ENCODE measurements at places on chromosomes 13 and 19.

DNA sequence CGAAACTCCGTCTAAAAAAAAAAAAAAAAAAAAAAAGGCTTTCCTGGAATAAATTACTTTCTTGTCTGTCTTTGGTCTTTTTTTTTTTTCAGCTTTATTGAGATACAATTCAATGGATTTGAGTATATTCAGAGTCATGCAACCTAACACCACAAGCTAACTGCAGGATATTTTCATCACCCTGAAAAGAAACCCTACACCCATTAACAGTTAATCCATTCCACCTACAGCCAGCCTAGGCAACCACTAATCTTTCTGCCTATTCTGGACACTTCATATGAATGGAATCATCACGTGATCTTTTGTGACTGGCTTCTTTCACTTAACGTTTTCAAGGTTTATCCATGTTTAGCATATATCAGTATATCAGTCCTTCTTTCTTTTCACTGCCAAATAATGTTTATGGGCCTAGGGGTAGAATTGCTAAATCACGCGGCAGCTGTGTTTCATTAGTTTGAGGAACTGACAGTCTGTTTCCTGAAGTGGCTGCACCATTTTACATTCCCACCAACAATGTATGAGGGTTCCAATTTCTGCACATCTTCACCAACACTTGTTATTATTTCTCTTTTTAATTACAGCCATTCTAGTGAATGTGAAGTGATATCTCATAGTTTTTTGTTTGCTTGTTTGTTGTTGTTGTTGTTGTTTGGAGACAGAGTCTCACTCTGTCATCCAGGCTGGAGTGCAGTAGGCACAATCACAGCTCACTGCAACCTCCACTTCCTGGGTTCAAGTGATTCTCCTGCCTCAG, 19.9 kb downstream of the LRFN3 start:
- DNase-seq = no peak

GRCh38 chr13:114053026-114053425, 79.2 kb upstream of the C13orf46 start:
- DNase-seq = no peak

DNA sequence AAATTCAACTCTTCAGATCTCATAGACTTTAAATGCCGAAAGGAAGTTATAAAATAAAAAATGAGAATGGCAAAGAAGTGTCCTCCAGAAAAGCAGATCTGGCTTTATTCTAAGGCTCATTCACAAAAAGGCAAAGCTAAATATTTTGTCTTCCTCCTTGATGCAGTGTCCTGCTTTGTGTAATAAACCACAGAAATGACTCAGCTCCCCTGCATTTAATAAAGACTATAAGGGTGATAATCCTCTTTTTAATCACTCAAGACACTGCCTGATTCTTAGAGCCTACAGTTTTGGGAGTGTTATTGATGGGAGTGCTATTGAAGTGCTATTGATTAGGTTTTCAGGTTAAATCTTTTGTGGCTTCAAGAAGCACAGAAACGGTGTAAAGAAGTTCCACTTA, 482.0 kb downstream of the PCDH20 start:
- no peak for DNase-seq

- DNase-seq = no peak
Measured at GRCh38 chr19:18736415-18737336, 53.2 kb downstream of the CRTC1 start.

GRCh38 chr19:38522915-38523314, 89.4 kb downstream of the RYR1 start:
- no peak for DNase-seq

- no peak for DNase-seq
Measured at GRCh38 chr19:40862785-40863184, 12.5 kb upstream of the CYP2A6 start.

DNA sequence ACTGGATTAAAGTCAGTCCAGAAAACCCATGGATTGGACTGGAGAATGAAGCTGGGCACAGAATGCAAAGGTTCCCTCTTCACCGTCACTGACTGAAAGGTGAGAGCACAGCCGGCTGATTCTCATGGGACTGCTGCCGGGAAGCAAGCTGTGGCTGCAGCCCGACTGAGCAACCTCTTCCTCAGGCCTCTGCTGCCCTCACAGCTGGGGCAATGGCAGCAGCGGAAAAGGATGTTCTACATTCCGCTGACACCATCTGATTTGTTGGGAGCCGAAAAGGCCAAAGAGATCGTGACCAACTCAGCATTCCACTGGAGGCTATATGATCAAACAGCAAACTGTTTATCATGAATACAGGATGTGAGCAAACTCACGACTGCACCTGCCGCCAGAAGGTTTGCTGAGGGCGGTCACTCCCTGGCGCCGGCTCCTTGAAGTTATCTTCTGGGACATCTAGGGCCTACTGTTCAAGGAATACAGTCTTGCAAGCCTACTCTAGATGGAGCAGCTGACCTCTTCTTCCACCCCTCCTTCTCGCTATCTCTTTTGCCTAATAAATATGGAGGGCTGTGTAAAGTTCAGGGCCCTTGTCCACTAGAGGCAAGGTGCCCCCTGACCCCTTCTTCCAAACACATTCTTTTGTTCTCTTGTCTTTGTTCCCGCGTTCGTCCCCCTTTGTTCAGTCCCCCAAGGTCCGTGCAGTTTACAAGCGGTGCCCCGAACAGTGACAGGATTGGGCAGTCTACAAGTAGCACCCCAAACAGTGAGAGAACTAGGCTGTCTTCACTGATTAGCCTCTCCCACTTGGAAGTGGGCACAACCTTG, 19.6 kb upstream of the SIGLEC6 start:
- DNase-seq = no peak

DNA sequence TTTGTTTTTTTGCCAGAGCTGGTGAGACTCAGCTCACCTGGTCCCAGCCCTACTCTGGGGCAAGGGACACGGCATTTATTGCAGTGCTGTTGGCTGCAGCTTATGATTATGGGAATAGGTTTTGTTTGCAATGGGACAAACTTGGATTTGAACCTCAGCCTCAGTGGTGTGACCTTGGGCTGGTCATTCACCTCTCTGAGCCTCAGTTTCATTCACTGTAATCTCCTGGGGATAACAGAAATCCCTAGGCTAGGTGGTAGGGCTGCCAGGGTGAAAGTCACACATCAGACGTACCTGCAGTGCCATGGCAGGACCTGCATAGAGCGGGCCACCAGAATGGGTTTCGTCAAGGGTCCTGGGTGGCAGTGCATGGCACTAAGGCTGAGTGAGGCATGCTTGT, 73.7 kb upstream of the MEDAG start:
- DNase-seq = no peak

DNA sequence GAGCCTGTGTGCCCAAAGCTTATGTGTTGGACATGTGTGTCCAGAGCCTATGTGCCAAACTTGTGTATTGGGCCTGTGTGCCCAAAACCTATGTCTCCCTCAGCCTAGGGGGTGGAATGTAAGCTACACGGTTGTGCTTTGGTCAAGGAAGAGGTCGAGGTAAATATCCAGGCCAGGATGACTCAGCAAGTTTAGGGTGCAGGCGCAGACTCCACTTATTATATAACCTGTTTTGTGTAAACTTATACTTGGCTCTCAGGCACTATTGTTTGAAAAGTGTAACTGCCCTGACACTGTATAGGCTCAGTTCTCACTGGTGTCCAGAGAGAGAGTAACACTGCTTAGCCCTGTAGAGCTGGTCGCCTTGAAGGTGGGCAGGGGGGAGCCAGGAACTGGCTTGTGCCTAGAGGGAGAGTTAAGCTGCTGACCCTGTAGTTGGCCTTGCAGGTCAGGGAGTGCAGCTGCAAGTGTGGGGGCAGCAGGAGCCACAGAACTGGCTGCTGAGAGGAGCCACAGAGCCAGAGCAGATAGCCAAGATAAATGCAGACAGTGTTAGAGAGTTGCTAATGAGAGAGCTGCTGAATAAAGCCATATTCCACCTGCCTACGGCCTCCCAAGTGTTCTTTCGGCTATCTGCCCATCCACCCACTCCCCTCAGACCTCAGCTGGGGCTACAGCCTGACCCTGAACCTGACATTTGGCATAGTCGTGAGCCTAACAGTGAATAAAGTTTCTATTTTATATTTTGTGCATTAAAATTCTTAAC, 517.2 kb upstream of the SLITRK1 start:
- no peak for DNase-seq

GRCh38 chr19:51595190-51596175, 24.4 kb downstream of the ZNF175 start:
- DNase-seq = no peak

GRCh38 chr19:7986321-7987113, 18.9 kb downstream of the ELAVL1 start:
- DNase-seq = no peak

- DNase-seq = no peak
Measured at GRCh38 chr19:35377656-35378055, 6.8 kb downstream of the GPR42 start.

DNA sequence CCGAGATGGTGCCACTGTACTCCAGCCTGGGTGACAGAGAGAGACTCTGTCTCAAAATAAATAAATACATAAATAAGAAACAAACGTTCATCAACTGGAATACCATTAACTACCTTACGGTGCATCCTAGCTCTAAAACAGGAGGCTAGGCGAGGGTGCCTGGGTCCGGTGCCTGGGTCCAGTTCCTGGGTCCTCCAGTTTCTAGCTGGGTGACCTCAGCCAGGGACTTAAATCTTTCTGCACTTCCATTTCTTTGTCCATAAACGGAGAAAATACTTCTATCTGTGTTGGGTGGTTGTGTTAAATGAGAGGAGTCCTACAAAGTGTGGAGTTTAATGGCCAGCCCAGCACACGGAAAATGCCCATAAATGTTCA, 34.0 kb downstream of the RFX2 start:
- no peak for DNase-seq

- DNase-seq = peak; percentile 85
Measured at GRCh38 chr19:49149652-49150105, 5.5 kb downstream of the HRC start.

DNA sequence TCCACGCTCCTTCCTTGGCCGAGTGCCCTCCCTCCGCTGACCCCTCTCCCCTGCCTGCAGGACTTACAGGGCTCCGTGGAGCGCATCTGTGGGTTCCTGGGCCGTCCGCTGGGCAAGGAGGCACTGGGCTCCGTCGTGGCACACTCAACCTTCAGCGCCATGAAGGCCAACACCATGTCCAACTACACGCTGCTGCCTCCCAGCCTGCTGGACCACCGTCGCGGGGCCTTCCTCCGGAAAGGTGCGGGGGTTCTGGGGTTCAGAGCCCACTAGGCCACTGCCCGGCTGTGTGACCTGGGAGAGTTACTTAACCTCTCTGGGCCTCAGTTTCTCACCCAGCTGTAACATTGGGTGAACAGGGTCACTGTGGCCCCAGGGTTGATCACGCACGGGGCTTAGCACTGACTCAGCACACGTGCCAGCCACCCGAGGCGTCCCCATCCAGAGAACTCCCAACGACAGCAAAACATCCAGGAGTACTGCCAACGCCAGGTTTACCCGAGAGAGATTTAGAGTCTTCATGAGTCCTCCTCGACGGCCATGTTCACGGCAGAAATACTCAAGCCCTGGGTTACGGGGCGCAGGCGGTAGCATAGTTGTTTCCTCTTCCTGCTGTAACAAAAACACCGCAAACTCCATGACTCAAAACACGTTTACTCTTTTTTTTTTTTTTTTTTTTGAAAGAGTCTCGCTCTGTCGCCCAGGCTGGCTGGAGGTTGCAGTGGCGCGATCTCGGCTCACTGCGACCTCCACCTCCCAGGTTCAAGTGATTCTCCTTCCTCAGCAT, 9.7 kb upstream of the SPACA4 start:
- no peak for DNase-seq

DNA sequence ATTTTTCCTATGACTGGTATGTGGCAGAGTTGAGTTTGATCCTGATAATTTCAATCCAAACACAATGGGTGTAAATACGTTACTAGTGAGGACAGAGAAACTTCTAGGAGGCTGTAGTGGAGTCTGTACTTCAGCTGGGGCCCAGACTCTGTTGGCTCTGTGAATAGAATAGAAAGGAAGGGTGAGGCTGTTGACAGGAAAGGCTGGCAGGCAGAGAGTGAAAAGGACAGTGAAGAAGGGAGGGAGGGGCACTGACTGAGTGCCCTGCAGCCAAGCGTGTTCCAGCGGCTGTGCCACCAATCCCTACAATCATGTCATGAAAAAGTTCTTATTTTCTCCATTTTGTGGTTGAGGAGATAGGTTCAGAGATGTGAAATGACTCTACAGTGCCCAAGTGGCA, 80.5 kb downstream of the MBNL2 start:
- no peak for DNase-seq

- peak; percentile 58 for DNase-seq
Measured at GRCh38 chr19:9877780-9878510, 42.8 kb downstream of the PIN1 start.

- no peak for DNase-seq
Measured at GRCh38 chr19:33403973-33404304, 30.4 kb downstream of the CEBPG start.

GRCh38 chr19:35351411-35352176, 3.9 kb downstream of the FFAR1 start:
- no peak for DNase-seq

DNA sequence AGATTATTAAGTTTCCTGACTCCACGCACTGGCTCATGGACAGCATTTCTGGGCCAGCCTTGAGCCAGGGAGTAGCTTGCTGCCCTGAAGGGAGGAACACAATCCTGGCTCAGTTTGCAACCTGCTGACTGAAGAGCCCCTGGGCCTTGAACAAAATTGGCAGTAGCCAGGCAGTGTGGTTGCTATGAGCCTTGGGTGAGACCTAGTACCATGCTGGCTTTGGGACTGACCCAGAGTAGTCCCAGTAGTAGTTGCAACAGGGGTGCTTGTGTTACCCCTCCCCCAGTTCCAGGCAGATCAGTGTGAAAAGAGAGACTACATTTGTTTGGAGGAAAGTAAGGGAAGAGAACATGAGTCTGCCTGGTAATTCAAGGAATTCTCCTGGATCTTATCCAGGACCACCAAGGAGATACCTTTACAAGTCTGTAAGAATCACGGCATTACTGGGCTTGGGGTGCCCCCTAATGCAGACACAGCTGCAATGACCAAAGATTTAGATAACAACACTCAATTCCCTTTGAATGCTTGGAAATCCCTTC, 22.0 kb downstream of the ITGBL1 start:
- DNase-seq = no peak

DNA sequence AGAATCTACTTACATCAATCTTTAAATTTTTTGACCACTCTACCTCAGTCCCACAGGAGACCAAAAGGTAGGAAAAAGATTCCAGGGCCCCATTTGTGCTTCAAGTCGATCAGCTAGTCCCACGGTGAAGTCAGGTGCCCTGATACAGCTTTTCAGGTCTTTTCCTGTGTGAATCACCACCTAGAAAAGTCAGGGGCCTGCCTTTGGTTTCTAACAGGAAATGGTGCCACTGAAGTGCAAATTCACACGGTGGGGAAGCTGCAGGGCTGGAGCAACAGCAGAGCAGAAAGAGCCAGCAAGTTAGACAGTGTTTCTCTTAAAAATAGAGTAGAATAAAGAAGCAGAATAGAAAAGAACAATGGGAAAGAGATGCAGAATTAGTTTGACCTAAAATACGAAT, 107.5 kb downstream of the KLF12 start:
- no peak for DNase-seq

DNA sequence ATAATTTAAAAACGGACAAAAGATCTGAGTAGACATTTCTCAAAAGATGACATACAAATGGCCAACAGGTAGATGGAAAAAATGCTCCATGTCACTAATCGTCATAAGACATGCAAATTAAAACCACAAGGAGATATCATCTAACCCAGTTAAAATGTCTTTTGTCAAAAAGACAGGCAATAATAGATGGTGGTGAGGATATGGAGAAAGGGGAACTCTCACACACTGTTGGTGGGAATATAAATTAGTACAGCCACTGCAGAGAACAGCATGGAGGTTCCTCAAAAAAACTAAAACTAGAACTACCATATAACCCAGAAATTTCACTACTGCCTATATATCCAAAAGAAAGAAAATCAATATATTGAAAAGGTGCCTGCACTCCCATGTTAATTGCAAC, 37.9 kb downstream of the OR10H4 start:
- DNase-seq = no peak

GRCh38 chr19:35521124-35521743, 6.9 kb downstream of the SBSN start:
- DNase-seq = no peak

Measured in HCT116 (cell line).